WERI-Rb-1 (cell line): ENCODE measurements at places on chromosomes 16 and 17.

- no peak for DNase-seq
These were observed 4.9 kb upstream of the MRPL28 start for GRCh38 chr16:375212-375611.

DNA sequence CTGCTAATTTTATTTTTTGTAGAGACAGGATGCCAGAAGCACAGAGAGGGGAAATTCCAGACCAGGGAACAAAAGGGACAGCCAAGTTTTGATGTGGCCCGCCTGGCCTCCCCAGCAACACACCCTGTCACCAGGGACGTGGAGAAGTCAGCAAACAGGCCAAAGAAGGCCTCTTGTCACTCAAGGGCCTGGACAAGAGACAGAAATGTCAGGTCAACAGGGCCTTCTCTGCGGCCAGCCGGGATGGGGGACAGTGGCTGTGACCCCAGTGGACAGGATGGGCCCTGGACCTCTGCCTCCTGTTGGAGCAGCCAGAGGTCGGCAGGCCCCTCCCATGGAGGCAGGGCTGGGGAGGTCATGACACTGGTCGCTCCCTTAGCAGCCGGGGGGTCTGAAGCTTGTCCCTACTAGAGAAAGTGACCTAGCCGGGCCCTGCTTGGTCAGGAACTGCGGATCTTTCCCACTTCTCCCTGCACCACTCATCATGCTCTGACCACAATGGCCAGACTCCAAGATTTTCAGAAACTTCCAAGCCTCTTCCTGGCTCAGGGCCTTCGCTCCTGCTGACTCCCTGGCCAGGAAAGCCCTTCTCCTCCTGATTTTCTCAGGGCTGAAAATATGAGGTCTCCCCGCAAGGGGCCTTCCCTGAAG lies 9.2 kb upstream of the TVP23A start:
- DNase-seq = no peak

- DNase-seq = no peak
These were observed 46.1 kb downstream of the CHCT1 start for GRCh38 chr17:60468371-60468770.

DNA sequence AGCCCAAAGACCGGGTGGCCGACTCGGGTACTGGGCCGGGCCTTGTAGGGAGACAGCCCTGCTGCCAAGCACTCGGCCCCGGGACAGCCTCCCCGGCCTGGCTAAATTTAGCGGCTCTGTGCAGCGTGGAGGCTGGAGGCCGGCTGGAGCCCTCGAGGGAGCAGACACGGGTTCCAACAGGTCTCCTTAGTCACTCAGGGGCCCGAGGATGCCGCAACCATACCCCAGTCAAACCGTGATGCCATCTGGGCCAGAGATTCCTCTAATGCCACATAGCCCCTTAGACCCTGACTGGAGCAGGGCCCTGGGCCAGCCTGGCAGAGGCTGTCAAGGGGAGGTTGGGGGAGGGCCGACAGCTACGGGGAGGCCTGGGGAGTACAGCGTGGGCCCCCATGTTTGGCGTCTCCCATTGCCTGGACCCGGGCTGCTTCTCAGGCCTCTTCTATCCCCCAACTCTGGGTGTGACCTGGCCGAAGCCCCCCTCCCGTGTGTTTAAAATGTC lies 2.9 kb upstream of the P2RX1 start:
- DNase-seq = no peak

GRCh38 chr16:4928227-4928626 lies 8.7 kb downstream of the PPL start:
- no peak for DNase-seq

GRCh38 chr17:76968707-76969597 lies 100.7 kb downstream of the MGAT5B start:
- DNase-seq = peak; percentile 92

DNA sequence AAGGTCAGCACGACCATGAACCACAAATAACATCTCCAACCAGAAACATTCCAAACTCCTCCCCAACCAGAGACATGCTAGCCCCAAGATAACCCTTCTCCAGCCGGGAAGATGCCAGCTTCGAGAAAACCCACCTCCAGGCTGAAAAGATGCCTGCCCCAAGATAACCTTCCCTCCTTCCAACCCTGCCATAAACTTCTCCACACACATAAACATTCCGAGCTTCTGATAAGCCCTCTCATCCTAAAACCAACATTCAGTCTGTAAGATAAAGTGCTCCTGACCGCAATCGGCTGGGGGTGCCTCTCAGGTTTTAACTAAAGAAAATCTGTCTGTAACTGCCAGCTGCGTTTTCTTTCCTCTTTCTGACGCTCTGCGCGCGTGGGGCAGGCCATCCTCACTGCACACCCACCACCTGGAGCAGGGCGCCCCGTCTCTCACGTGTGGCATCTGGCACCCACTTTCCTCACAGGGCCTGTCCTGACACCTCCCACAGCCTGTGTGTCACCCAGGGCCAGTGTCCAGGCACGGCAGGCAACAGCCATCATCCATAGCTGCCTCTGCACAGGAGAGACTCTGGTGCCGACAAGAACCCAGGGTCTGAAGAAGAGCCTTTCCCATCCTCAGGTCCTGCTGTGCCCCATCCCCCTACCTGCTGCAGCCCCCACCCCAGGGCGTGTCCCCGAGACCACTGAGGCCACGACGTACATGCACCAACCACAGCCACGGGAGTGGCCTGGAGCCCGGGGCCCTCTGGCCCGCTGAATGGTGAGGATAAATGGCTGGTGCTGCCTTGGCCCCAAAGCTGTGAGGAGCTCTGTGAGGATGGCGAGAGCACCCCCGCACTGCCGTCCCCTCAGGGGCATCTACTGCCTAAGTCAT lies 3.7 kb downstream of the TEPSIN start:
- DNase-seq = no peak

- DNase-seq = no peak
These were observed 2.4 kb upstream of the CDH16 start for GRCh38 chr16:66920924-66921680.

GRCh38 chr17:78738698-78739097 lies 43.4 kb downstream of the CYTH1 start:
- no peak for DNase-seq
